CD8-positive, alpha-beta memory T cell (primary cell): ENCODE measurements at places on chromosomes 11 and 22.

- DNase-seq = no peak
Measured at GRCh38 chr22:24105013-24105360, 76.3 kb upstream of the SUSD2 start.

DNA sequence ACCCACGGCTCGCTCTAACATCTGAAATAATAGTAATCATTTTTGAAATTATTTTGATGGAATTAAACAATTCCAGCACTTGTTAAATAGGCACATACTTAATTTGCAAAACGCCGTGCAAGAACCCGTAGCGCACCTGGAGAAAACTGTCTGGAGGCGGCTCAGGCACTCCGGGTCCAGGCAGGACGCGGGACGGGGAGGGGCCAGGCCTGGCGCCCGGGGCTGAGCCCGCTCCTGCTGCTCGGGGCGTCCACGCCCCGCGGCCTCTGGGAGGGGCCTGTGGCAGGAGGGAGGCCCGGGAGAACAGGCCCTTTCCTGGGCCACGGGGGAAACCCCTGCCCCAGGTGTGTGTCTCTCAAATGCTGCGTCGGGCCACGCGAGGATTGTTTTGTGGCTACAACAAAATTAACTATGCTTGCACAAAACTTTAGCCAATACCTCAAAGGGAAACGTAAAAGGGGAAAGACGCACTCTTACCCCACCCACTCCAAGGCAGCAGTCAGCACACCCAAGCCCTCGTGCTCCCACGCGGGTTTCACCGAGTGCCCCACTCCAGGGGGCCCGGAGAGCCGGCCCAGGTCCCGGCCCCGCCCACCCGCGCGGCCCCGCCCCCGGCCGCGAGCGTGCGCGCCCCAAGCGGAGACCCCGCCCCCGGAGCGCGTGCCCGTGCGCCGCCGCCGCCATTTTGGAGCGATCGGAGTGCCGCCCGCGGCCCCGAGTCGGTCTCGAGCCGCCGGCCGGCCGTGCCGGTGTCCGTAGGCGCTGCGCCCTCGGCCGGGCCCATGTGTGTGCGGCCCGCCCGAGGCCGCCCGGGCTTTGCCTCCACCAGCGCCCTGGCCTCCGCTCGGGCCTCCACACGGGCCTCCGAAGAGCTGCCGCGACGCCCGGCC, at the start of gene PPP6R2:
PPP6R2 (plus strand) TSS at position 677 of the 890 bp plus-strand sequence. CDS start 50,582 bp downstream, outside the sequence.
- DNase-seq = peak; percentile 82

- DNase-seq = no peak
Measured at GRCh38 chr11:22734628-22735345, 68.4 kb downstream of the GAS2 start.

DNA sequence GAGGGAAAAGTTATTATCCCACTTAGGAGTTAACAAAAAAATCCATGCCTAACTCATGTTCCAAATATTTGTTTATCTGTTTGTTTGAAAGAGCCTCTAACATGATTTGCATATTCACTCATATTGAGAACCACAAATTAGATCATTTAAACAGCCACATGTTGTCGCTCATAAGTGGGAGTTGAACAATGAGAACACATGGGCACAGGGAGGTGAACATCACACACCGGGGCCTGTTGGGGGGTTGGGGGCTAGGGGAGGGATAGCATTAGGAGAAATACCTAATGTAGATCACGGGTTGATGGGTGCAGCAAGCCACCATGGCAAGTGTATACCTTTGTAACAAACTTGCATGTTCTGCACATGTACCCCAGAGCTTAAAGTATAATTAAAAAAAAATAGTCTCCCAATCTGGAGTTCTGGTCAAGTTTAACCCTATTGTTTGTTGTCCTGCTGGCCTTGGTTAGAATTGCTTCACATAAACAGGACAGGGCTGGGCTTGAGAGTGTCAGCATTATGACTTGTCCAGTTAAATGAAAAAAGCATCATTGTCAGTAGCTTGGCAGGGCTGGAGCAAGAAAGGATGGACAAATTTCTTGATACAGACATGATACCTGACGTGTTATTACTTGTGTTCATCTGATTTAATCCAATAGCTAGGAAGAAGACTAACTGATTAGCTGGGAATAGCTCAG, 57.8 kb upstream of the PSMA1 start:
- no peak for DNase-seq

DNA sequence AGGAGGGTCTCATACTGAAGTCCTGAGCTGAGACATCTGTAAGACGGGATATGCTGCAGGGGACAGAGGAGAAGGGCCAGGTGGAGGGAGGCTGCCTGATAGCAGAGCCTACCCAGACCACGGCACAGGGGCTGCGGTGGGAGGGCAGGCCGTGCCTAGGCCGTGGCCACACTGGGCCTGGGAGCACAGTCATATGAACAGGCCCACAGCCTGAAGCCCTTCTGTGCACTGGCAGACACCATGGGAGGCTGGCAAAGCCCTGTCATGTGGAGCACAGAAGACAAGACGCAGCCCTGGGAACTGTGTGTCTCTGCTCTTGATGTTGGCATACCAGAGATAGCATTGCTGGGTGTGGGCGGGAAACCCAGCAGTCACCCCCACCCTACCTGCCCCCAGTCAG, 3.3 kb downstream of the SPATA19 start:
- no peak for DNase-seq

DNA sequence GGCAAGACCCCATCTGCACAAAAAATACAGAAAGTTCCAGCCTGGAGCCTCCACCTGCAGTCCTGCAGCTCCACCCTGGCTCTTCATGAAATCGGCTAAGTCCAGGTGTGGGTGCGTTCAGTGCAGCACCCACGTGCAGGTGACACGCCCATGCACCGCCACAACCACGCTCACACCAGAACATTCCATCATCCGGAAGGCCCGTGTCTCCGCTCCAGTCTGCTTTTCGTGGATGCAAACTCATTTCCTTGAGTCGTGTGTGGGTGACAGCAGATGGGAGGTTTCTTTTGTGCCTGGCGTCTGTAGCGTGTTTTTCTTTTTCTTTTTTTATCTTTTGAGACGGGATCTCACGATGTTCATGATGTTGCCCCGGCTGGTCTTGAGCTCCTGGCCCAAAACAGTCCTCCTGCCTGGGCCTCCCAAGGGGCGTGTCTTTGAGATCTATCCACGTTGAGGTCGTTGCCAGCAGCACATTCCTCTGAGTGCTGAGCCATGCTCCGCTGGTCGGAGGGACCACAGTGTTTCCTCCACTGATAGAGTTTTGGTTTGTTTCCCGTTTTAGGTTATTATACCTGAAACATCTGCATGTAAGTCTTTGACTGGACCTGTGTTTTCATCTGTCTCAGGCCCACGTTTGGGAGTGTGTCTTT, 7.2 kb downstream of the PTDSS2 start:
- DNase-seq = no peak

GRCh38 chr11:81700076-81700475, 1033.6 kb downstream of the FAM181B start:
- DNase-seq = no peak

- no peak for DNase-seq
Measured at GRCh38 chr22:21606775-21607174, 23.0 kb downstream of the YDJC start.

- DNase-seq = no peak
Measured at GRCh38 chr11:112336356-112336886, 75.8 kb upstream of the PLET1 start.

DNA sequence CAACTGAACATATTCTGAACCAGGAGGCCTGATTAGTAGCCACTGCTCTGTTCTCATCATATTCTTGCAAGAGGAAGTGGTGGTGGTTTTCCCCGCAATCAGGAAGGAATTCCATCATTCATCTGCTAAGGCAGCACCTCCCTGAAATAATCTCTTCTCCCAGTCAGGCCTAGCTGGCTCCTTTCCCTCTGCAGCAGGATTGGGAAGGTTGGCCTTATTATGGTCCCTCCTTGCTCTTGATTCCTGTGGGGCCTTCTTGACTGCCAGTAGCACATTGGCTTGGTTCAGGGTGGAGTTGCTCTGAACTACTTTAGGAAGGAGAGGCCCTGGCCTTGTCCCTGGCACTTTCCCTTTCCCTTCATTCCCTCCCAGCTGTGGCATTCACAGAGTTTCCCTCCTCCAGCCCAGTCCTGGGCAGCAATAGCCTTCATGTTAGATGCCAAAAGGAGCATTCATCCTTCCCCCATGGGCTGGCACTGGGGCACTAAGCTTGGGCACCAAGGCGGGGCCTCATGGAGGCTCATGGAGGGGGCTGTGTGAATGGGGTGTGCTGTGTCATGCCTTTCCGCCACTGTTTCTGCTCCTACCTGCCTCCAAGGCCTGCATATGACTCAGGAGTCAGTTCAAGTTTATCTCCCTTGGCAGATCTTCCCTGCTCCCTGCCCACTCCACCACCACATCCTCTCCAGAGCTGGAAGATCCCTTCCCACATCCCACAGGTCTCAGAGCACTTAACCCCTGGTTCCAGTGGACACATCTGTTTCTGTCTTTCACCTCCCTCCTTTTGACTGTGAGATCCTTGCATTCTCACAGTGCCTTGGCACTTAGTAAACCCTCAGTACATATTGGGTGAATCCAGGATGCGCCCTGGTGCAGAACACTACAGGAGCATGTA, 27.6 kb upstream of the CD44 start:
- no peak for DNase-seq

GRCh38 chr22:23683545-23683944, 7.3 kb upstream of the RGL4 start:
- no peak for DNase-seq

GRCh38 chr11:45945397-45945999, 23.0 kb downstream of the LARGE2 start:
- DNase-seq = no peak

- no peak for DNase-seq
Measured at GRCh38 chr11:76424379-76424778, 20.4 kb upstream of the EMSY start.

- DNase-seq = no peak
Measured at GRCh38 chr11:47904048-47904447, 55.9 kb upstream of the NUP160 start.

GRCh38 chr11:36868380-36868779, 270.3 kb upstream of the RAG2 start:
- no peak for DNase-seq

- DNase-seq = no peak
Measured at GRCh38 chr11:78425399-78426070, 7.9 kb upstream of the GAB2 start.

GRCh38 chr11:101511065-101511464, 72.7 kb downstream of the TRPC6 start:
- DNase-seq = no peak

GRCh38 chr11:58757439-58757838, 25.7 kb upstream of the GLYAT start:
- no peak for DNase-seq

GRCh38 chr22:45830531-45831245, 146.3 kb downstream of the WNT7B start:
- no peak for DNase-seq

GRCh38 chr11:521177-521688, 14.1 kb downstream of the HRAS start:
- no peak for DNase-seq

GRCh38 chr22:22527312-22527711, 7.2 kb upstream of the ZNF280A start:
- no peak for DNase-seq

- no peak for DNase-seq
Measured at GRCh38 chr11:88352139-88352538, 14.6 kb upstream of the CTSC start.

GRCh38 chr11:82007521-82007920, 726.1 kb downstream of the FAM181B start:
- no peak for DNase-seq

DNA sequence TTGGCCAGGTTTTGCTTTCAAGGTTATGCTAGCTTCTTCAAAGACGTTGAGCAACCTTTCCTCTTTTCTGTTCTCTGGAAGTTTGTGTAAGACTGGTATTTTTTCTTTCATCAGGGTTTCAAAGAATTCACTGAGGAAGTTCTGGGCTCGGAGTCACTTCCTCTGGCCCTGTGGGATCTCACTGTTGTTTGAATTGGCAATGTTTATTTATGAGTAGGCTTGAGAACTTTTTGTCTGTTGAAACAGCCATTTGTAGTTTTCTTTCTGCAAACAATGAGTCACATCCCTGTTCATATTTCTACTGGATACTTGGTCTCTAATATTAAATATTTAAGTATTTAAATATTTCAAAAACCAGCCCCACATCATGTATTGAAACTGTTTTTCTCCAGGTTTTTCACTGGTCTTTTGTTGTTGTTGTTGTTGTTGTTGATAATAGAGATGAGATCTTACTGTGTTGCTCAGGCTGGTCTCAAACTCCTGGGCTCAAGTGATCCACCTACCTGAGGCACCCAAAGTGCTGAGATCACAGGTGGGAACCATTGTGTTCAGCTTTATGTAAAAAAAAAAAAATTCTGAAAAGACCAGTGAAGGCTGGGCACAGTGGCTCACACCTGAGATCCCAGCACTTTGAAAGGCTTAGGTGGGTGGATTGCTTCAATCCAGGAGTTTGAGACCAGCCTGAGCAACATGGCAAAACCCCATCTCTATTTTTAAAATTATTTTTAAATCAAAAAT, 26.9 kb downstream of the SUSD2 start:
- no peak for DNase-seq

DNA sequence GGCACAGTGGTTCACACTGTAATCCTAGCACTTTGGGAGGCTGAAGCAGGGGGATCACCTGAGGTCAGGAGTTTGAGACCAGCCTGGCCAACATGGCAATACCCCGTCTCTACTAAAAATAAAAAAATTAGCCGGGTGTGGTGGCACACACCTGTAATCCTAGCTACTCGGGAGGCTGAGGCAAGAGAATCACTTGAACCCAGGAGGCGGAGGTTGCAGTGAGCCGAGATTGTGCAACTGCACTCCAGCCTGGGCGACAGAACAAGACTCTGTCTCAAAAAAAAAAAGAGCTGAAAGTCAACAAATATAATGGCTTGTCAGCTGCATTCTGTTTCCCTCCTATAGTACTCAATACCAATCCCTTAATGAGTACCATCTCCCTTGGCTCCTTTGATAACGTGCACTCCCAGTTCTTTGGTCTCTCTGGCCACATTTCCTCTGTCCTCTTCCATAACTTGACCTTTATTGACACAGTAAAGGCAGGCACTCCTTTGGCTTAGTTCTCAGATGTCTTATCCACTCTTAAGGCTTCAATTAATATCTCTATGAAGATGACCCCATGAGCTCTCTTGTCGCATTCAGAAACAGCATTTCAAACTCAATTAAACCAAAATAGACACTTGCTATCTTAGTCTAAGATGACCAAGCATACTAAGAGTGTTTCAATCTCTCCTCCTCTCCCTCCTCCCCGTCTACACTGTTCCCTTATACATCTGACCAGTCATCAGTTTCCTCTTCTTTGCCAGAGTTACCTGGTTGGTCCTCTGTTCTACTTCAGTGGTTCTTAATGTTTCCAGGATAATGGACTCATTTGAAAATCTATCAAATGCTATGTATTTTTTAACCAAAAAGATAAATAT, 4.8 kb downstream of the MAPK1 start:
- no peak for DNase-seq
